ENCODE measurements at places on chromosomes 13 and 19.

DNA sequence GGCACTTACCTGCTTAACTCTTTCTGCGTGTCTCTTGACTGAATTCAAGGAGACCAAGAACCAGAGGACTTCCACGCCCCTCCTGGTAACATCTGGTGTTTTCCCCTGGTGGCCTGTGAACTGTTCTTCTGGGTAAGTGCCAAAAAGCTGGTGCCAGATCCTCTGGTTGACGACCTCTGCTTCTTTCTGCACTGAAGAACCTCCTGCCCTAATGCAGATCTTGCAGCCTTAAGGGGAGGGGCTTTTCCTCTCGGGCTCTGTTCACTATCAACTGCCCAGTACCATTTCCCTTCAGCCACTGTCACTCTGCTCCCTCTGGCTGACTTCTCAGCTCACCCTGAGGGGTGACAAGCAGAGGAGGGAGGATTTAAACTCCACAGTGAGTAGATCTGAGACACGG is 6.1 kb upstream of the ERVV-1 start:
- no peak for DNase-seq

DNA sequence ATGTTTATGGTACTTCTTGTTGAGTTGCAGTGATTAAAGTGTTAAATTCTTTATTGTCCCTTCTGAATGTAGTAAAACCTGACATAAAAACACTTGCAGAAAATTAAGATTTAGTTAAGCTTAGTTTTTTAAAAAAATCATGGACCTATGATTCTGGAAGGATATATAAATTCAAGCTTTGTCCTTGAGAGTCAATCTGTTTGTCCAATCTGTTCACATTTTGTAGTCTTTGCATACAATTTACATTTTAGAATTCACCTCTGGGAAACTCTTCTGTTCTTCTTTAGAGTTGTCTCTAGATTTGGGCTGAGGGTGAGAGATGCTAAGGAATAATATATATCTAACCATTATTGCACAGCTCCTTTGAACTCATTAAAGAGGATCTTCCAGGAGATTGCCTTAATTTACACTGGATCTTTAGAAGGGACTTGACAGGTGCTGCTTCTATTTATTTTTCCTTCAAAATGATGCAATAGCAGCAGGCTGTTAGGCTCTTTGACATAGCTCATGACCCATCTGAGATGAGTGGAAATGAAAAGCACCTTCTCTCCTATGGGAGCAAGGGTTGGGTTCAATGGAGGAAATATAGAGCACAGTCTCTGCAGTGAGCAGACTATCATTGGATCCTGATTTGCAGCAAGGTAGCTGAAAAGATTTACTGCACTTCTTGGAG is 433.9 kb downstream of the GPC6 start:
- DNase-seq: no peak

GRCh38 chr19:16514383-16515019 is 18.3 kb downstream of the C19orf44 start:
- no peak for DNase-seq

- no peak for DNase-seq
Observed at GRCh38 chr13:46571189-46571908, 18.4 kb downstream of the LRCH1 start.

DNA sequence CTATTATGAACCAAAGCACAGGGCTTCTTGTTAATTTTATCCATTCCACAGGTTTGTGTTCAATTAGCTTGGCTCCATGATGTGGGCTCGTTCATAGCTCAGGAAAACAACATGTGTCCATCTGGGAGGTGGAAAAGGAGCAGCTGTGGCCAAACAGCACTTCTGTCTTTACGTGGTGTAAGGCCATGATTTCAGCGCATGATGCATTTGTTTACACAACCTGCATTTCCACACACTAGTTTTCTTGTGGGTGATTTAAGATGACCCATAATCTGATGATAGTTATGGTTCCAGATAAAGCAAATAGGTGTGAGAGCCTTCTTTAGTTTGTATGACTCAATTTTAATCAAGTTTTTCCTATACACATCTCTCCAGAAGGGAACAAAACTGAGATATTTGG is 101.7 kb downstream of the TNFRSF19 start:
- DNase-seq: no peak

All from MV-4-11 (cell line).